ENCODE measurements at places on chromosomes 7 and 10.

DNA sequence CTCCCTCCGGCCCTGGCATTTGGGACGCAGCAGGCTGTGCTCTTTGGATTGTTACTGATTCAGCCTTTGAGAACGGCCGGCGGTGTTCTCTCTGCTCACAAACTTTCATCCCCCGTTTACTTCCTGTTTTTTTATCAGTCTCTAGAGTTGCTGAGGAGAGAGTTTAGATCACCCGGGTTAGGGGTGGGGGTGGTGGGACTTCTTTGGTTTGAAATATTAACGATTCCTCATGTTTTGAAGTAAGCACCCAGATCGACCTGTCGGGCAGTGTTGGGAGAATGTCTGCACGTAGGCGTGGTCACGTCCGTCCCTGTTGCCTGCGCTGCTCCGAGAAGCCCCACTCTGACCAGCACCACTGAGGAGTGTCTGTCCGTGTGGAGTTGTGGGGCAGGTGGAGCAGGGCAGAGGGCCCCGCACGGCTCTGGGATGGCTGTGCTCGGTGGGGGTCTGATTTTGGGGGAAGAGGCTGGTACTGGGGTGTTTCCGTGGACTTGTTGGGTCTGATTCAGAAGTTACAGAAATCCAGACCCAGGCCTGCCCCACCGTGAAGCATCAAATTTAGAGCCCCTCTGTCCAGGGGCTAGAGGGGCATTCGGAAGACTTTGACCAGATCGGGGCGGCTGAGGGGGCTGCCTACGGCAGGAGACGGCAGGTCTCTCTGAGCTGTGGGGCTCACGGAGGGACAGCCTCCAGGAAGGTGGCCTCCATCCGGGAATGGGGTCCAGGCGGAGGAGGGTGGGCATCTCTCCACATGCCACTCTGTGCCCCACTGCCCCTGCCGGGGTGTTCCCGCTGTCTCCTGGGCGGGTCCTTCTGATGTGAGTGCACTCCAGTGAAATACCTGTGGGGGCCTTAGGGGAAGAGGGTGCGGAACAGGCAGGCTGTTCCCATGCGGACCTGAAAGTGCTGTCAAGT is 7.4 kb downstream of the INPP5A start:
- peak; percentile 55 for DNase-seq

DNA sequence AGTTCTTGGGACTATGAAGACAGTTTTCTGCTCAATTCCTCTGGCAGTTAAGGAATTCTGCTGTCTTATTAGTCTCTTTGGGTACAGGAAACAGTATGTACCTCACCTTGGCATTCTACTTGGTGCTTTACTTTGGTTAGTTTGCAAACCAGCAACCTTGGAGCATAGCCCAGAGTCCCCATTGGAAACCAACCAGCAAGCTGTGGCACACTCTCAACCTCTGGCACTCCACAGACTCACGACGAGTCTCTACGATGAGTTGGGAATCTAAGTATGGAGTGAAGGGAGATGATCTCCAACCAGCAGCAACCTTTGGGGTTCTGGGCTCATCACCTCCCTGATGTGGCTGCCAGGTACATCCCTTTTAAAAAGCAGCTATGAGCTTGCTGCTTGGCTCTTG is 43.8 kb downstream of the TPK1 start:
- no peak for DNase-seq

DNA sequence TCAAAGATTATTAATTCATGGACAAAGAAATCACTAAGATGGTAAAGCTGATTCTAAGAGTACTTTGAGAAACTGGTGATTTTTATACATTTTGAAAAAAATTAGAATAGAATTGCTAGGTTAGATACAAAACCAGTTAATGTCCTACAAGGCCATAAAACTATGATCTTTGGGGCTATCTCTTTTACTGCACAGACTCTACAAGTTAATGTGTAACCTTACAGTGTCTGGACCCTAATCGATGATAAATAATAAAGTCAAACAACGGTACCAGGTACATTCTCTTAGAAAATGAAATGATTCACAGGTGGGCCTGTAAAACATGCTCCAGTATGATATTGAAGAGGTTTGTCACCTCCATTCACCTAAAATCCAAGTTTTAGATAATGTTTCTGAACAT is 199.8 kb upstream of the LYZL1 start:
- DNase-seq: no peak

GRCh38 chr10:77675347-77675746 is 37.7 kb upstream of the KCNMA1 start:
- DNase-seq: no peak

DNA sequence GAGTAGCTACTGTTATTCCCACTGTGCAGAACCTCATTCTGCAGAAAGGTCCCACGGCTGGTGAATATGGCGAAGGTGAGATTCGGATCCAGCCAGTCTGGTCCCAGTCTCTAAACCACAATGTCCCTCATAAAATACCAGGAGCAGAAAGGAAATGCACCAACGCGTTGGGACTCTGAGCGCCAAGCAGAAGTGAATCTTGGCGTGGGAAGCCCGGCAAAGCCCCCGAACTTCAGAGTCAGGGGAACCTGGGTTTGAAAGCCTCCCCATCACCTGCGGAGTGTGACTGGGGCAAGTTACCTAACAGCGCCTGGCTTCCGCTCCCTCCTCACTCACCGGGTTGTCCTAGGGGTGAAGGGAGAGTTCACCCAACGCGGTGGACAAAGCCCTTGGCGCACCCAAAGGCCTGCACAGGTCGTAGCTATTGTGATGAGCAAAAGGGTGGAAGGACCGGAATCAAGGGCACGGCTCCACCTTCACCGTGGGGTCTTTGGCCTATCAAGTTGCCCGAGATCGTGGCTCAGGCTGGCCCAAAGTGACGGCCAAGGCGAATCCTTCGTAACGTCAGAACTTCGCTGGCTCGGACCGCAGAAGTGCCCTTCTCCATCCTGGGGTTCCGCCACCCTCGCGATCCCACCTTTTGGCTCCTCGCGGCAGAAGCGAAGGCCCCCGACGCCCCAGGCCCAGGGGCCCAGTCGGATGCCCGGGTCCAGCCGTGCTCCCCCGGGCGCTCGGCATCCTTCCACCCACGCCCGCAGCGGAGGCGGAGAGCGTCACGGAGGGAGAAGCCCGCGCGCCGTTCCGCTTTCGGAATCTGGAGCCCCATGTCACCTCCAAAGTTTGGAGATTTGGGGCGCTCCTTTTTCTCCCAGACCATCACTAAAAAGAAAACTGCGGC is 811 bp downstream of the RGS10 start:
- DNase-seq: peak; percentile 35

- DNase-seq: no peak
These were observed 97.0 kb downstream of the LRMDA start for GRCh38 chr10:75528392-75528791.

GRCh38 chr7:25726781-25727311 is 425.2 kb upstream of the NFE2L3 start:
- no peak for DNase-seq

DNA sequence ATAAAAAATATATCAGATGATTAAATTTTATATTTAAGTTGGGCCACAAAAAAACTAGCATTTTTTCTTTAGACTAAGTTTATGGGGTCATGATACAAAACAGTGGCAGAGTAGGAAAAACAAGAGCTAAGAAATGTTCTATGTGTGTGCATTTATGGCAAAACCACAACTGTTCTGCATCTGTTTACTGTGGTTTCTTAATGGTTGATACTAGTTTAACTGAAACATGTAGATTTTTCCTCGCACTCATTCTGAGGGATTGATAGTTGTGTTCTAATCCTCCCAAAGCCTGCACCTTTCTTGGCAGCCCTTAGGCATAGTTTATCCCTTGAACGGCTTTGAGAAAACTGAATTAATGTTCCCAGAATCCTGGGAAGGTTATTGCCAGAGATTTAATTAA is 66.6 kb upstream of the PHYHIPL start:
- DNase-seq: no peak

DNA sequence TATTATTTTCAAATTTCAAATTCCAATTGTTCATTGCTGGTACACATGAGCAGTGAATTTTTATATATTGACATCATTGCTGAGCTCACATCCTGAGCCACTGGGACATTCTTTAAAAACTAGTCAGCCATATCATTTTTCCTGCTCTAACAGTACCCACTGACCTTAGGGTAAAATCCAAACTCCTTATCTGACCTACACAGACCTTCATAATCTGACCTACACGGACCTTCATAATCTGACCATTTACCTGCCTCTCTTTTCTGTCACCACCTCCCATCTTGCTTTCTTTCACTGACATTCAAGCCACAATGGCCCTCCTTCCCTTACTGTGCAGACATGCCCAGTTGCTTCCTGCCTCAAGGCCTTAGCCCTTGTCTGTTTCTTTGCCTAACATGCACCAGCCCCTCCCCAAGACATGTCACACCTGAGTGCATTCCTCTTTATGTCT is 16.1 kb upstream of the CUZD1 start:
- no peak for DNase-seq

Data from DND-41 (cell line).